ENCODE measurements at places on chromosomes 7 and 10.

GRCh38 chr10:34164029-34164428 lies 651.1 kb downstream of the PARD3 start:
- DNase-seq = no peak

GRCh38 chr10:84822931-84823630 lies 494.7 kb downstream of the CCSER2 start:
- no peak for DNase-seq

GRCh38 chr10:128851726-128852125 lies 615.3 kb upstream of the MGMT start:
- DNase-seq = no peak

DNA sequence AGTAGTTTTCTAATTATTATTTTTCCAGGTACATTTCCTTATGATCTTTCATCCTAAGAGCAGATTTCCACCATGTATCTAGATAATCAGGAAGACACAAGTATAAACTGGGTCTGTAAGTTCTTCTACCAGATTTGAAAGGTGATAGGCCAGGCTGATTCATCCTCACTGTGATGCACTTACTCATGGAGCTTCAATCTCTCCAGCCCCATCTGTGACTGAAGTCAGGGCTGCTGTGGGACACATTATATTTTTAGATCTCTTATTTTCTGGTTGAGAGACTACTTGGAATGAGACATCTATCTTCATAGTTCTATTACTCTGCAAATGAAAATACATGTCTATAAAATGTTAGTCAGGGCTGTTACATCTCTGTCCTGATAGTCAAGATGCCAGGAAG lies 85.5 kb upstream of the SLC25A13 start:
- DNase-seq = no peak

DNA sequence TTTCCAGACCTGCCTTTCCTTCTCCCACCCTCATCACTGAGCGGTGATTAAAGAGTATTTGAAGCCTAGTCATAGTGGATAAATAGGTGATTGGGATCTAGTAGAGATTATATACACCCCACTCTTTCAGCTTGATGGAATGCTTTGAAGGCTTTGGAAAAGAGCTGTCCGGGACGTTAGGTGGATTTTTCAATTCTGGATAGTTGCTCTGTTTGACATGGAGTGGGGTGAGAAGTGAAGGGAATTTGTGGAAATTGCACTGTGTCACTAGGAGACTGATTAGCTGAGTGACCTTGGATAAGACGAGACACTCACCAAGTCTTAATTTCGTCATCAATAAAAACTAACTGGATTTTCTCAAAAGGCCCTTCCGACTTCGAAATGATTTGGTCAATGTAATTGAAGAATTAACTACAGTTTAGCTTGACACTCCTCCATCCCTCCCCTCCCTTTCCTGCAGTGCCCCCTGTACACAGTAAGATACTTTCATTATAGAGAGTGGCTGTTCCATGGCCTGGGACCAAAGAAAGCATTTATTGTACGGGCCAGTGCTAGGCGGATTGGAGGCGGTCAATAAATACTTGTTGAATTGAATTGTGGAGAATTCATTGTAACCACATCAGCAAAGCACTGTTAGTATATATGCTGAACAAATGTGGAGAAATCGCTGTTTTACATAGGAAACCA lies 962 bp downstream of the ZKSCAN1 start:
- no peak for DNase-seq

DNA sequence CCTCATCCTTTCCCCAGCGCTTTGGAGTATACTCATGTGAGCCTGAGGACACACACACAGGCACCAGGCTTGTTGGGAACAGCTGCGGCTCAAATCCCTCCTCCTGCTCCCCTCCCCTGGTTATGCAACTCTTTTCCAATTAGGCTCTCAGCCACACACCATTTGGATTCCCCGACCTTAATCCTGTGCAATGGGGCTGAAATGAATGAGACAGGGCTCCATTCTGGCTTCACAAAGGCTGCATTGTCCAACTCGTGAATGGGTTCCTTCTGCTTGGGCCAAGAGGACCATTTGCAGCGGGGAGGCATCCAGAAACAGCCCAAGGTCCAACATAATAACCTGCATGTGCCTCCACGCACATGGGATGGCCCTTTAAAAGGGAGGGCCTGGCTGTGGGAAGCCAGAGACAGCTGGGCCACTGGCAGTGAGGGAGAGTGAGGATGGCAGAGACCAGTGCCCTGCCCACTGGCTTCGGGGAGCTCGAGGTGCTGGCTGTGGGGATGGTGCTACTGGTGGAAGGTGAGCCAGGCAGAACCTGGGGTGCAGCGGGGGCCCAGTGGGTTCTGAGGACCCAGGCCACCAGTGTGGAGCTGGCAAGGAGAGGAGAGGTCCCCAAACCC lies at the start of gene RGR:
RGR (plus strand) TSS at position 403 of the 620 bp plus-strand sequence; CDS start at position 441, 38 bp downstream.
- DNase-seq = no peak

GRCh38 chr7:37440738-37441385 lies 7.8 kb downstream of the ELMO1 start:
- DNase-seq = no peak

DNA sequence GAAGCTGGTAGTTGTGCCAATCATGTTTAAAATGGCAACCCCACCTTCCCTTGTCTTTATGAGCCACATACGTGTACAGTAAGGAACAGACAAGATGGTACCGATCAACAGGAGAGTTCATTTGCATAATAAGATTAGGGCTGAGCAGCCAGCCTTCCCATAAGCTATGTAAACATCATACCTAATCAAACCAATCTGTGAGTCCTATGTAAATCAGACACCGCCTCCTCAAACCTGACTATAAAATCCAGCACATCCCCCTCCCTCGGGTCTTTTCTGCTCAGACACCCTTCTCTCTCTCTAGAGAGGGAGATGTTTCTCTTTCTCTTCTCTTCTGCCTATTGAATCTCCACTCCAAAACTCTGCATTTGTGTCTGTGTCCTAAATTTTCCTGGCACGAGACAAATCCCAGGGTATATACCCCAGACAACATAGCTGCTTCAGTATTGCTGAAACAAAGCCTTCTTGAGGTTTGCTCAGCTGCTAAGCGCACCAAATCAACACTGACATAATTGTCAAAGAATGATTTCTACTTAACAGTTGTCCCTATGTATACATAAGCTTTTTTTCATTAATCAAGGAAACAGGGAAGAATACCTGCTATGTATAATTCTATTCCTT lies 279.2 kb downstream of the THSD7A start:
- no peak for DNase-seq

- DNase-seq = no peak
Measured at GRCh38 chr7:41063116-41063515, 639.8 kb downstream of the INHBA start.

DNA sequence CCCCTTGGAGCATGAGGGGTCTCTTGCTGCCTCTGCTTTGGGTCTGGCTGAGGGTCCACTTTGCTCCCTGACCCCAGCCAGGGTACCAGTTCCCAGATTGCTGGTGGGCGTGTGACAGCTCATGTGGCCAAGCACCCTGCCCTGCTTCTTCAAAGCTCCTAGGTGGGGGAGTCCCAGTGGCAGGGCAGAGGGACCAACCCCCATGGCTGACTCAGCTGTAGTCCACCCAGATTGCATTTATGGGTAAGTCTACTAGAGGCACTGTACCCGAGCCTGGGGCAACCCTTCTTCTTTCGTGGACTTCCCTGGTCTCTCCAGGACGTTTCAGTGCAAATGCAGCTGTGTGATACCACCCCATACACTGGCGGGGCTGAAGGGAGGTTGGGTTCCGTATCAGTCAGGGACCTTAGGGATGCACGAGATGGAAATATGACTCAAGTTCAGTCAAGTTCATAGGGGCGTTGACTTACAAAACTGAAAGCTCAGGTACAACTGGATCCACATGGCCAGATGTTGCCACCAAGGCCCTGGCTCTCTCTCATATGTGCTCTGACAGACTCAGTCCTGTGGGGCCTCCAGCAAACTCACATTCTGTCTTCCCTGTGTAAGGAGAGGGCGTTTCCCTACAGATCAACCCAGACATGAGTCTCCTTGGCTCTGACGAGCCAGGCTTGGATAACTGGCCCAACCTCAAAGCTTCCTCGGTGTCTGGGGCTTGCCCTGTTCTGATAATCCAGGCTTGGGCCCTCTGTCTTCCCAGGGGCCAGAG lies 13.6 kb downstream of the PTPRE start:
- no peak for DNase-seq
